ENCODE measurements at places on chromosomes 4 and X. TPM values are rescaled to one million over a fixed set of nuclear protein-coding genes. Genes with fewer than 3 reads are reported as not detected.

SERPINA7 gene
- not detected for total RNA-seq

SYTL4 gene
- total RNA-seq: 0.13 TPM

TMEM144 gene
- total RNA-seq: 3.4 TPM

DNA sequence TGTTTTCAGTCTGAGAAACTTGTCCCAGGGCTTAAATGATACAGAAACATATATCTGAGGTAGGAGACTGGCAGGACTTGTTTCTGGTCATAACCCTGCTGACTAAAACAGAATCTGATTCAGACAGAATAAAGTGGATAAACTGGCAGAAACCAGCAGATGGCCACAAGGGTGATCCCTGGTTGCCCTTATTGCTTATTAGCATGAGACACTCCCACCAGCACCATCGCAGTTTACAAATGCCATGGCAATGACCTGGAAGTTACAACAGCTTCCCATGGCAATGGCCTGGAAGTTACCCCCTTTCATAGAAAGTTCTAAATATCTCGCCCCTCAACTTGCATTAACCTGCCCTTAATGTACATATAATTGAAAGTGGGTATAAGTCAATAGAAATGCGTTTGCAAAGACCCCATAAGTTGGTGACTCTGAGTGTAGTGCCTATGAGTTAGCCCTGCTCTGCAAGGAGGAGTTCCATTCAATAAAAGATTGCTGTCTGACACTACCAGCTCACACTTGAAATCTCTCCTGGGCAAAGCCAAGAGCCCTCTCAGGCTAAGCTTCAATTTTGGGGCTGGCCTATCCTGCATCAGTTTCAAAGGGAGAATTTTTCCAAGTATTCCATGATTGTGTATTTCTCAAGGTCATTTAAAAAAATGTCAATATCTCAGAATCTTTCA, 52.9 kb upstream of the PAGE5 start:
- no peak for DNase-seq

DNA sequence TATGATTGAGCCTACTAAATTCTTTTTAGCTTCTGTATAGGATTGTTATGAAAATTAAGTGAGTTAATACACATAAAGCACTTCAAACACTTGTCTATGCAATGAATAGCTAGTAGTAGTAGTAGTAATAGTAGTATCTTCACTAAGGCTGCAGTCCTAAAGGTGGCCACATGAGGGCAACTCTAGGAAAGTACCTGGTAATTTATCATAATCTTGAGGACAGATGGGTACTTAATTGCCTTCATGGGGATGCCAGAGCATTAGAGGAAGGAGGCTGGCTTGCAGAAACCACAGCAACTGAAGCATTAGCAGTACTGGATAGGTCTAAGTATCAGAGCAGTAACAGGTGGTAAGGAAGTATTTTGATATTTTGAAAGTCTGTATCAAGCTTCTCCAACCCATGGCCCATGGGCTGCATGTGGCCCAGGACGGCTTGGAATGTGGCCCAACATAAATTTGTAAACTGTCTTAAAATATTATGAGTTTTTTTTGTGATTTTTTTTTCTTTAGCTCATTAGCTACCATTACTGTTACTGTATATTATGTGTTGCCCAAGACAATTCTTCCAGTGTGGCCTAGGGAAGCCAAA, 17.3 kb downstream of the NIPAL1 start:
- DNase-seq: no peak

DNA sequence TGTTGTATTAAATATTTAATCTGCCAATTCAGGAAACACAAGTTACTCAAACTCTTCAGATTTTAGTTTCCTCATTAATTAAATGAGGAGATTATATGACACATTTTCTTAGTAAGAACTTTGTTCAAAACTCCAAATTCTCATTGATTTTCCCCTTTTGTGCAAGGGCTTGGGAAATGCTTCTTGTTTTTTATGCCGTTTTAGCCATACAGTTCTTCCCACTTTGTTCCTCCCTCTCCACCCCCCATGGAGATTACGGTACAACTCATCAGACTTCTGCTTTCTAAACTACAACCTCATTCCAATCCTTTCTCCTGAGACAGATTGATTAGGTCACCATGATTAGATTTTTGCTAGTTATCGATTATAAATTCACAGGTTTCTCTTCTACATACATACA, 10.9 kb upstream of the BBS7 start:
- no peak for DNase-seq

- no peak for DNase-seq
Observed at GRCh38 chrX:12360986-12361598, 222.8 kb downstream of the FRMPD4 start.

GRCh38 chr4:113699772-113700171, 61.8 kb downstream of the CAMK2D start:
- DNase-seq: no peak

- no peak for DNase-seq
Observed at GRCh38 chr4:40461879-40462278, 126.7 kb downstream of the CHRNA9 start.

Measured in H9 (cell line).